ENCODE measurements at places on chromosomes 13 and 19.

DNA sequence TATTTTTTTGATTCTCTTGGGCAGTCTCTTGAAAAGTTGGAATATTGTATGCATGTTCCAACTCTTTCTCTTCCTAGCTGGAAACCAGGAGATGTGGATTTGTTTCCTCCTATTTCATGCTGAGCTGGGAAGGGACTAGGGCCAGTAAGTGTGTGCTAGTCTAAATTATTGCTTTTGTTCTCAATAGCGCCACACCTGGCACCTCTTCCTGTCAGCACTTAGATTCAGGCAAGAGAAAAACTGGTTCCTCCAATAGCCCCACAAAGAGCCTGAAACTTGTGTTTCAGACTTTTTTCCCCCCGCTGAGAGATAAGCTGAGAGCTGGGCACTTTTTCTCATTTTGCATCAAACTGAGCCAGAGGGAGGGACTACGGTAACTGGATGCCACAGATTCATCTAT is 353.4 kb downstream of the OLFM4 start:
- DNase-seq, result no peak

DNA sequence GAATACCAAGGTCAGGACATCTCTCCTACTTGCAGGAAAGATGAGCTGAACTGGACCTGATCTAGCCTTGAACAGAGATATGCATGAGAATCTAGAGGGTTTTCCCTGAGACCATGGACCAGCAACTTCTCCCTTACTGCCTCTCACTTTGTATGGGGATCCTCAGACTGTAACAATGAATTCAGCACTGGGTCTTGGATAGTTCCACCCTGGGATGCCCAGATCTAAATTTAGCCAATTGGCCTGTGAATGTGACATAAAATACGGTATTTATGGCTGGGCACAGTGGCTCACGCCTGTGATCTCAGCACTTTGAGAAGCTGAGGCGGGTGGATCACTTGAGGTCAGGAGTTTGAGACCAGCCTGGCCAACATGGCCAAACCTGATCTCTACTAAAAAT is 15.3 kb upstream of the LILRA2 start:
- DNase-seq, result no peak

GRCh38 chr13:54433493-54434206 is 1405.0 kb downstream of the OLFM4 start:
- DNase-seq, result no peak

- no peak for DNase-seq
Observed at GRCh38 chr13:27813826-27814225, 21.5 kb downstream of the GSX1 start.

Data from fibroblast of upper back skin (primary cell).